ENCODE measurements at places on chromosomes 1 and 21.

DNA sequence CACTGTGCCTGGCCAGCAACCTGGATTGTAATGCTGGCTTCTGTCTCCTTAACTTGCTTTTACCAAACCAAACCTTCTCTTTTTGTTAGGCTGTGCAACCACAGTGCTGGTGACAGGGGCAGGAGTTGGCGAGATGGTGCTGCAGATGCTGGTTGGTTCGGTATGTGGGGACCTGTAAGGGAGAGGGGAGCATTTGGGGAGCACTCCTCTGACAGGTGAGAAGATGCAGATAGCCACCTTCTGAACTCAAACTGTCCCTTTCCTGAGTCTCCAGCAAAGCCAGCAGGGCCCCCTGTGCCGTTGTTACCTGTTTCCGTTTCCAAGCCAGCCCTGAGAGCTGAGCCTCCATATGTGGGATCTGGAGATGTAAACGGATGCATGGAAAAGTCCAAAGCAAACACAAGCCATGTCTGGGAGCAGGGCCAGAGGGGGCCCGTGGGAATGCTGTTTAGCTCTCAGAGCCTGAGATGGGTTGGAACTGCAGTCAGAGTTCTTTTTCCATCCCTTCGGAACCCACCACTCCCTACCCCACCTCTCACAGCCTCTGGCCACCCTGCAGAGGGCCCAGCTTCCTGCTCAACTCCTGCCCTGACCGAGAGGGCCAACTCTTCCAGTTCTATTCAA is 34.0 kb downstream of the ELK4 start:
- peak; percentile 48 for DNase-seq

- DNase-seq, result no peak
Measured at GRCh38 chr21:36786186-36786585, 87.3 kb downstream of the SIM2 start.

- peak; percentile 52 for DNase-seq
Measured at GRCh38 chr1:154747740-154748404, 122.2 kb downstream of the KCNN3 start.

GRCh38 chr1:115134850-115135480 is 45.7 kb upstream of the TSPAN2 start:
- DNase-seq, result no peak

DNA sequence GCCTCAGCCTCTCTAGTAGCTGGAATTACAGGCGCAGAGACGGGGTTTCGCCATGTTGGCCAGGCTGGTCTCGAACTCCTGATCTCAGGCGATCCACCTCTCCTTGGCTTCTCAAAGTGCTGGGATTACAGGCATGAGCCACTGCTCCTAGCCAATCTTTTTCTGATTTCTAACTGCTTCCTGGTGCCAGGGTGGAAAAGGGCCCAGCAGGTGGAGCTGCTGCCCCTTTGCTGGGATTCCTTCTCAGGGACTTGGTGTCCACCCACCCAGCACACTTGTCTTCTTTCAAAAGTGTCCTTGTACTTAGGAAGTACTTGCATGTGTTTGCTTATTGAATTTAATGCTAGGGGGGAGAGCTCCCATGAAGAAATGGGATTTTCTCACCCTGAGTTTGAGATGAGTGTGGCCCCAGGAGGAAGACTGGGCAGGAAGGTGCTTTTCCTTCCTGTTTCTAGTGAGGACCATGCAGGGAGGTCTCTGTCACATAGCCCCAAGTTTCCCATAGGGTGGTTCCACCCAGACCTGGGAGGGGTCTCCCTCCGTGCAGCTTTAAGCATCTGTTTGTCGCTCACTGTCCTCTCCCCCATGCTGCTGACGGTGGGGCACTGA is 14.2 kb downstream of the UTP11 start:
- peak; percentile 44 for DNase-seq

DNA sequence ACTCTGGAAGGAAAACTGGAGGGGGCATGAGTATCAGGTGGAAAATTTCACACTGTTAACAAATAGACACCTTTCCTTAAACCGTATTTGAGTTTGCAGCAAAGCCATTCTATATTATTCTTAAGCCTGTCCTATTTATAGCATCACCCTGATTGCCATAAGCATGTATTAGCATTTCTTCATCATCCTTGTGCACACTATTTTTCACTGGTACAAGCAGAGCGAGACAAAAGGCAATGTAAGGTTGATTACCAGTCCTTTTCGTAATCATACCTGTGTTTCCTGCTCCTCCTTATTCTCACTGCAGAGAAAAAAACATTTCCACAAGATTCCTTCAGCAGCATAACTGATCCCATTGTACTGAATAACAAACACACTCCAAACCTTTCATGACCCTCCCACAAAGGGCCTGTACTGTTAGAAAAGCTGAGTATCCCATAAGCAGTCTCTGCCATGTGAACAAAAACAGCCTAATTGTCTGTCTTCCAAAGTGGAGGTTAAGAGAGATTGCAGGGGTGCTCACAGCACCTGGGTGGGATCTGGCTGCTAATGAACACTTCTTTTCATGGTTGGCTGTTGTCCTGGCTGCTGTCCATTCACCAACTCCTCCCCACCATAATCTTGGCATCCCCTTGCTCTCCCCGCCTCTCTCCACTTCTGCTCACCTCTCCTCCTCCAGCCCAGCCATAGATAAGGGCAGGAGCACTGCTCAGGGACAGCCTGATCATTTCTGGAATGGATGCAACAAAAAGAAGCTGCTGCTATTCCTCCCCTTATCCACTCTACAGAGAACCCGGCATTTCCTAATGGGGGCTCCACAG is 30.4 kb downstream of the VTCN1 start:
- peak; percentile 82 for DNase-seq

Measured in NCI-H69 (cell line).